ENCODE measurements at places on chromosomes 4 and X.

DNA sequence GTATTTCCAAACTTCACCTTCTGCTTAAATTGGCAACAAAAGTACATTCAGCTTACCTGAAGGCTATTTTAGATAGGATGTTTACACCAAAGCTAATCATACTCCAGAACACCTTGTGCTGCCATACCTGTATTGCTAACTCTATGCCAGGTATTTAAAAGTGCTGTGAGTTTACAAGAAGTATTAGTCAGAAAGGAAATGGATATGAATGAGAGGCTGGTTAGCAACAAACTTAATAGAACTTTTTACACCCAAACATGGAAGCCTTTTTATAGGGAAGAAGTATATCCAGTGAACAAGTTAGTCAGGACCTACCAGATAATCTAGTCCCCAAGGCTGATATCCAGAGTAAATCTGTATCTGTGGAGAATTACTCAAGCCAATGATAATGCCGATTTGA is 131.2 kb upstream of the SPRY1 start:
- no peak for ATAC-seq

GRCh38 chrX:48890296-48890925 is 7.2 kb downstream of the TIMM17B start:
- no peak for ATAC-seq

DNA sequence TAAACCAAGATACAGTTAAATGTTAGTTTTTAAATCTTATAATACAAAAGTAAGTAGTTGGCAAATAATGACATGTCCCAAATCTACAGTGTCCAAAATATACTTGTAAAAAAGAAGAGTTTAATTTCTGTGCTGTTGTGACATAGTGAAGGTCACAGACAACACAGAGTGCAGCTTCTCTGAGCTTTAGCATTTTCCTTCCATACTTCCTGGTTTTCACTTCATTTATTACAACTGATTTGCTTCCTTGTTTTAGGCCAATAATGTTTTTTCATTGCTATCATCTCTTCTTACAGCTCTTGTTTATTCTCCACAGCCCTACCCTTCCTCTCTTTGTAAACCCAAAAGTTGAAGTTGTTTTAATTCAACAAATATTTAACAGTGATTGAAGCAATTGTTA is 132.4 kb upstream of the TET2 start:
- no peak for ATAC-seq

DNA sequence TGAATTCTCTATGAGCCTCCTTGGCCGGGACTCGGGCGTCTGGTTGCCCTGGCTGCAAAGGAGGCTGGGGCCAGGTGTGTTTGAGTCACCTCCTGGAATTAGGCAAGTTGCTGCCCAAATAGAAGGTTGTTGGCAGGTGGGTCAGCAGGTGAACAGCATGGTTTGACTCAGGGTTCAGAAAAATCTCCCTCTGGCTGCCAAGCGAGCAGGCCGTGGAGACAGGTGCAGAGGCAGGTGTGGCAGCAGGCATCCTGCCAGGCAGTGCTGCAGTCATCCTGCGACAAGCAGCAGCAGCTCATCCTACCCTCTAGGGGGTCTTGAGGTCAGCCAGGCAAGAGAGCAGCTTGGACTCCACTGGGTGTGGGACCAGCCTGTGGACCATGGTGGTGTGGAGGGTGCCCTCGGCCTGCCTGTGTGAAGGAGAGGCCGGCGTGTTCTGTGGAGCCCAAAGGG is 8.2 kb downstream of the MSANTD1 start:
- no peak for ATAC-seq
